ENCODE measurements at places on chromosomes 5 and 9.
A peak's percentile ranks its signal among the peaks of the same experiment; 100 is the strongest.

DNA sequence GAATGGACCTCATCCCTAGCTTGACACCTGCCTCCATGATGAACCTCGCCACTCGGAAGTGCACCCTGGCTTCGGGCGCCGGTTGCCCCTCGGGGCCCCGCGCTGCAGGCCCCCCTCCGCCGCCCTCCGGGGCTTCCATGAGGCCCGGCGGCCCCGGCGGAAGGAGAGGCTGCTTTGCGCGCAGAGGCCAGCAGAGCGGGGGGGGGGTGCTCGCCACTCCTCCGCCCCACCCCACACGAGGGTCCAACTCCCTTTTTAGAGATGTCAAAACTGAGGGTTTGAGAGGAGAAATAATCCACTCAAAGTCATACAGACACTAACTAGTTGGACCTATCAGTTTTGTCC is 7.9 kb downstream of the DUSP1 start:
- DNase-seq, result no peak

GRCh38 chr9:36023260-36024048 is 13.3 kb upstream of the RECK start:
- DNase-seq, result peak; percentile 71

DNA sequence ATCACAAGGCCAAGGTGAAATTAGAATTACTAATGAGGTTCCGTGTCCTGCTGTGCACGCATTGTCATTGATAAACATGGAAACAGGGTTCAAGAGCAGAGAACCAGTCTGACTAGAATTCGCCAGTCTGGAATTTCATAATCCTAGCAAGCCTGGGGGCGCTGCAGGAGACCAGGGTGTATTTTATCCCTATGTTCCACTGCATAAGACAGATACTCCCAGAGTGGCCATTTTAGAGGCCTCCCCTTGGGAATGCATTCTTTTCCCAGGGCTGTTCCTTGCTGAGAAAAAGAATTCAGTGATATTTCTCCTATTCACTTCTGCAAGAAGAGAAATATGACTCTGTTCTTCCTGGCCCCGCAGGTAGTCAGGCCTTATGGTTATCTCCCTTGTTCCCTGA is 1387.7 kb downstream of the MAT2B start:
- DNase-seq, result no peak

DNA sequence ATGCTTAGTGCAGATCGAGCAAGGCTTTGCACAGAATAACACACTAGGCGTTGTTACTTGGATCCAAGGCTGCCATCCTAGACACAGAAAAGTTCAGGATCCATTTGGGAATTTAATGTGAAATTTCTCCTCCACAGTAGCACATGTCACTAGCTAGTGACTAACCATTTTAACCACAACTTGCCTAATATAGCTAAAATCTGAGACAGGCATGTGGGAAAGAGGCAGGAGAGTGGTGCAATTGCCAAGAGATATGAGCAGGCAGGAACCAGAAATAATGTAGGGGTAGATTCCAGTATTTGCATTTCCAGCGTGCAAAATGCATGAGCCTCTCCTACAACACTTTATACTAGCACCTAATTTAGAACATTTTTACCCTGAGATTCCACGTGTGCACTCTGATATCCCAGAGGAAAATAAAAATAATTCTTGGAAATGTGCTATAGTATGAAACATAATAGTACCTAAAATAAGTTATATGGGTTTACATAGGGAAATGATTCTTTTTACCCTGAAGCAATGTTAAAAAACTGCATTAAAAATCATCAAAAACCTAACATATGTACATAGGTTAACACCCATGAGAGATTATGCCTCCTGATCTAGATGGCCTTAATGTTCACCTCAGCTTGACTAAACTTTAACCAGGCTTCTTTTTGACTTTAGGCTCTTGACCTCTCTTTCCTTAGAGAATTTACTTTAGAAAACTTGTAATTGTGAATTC is 1230.6 kb upstream of the NUDT12 start:
- peak; percentile 11 for DNase-seq

DNA sequence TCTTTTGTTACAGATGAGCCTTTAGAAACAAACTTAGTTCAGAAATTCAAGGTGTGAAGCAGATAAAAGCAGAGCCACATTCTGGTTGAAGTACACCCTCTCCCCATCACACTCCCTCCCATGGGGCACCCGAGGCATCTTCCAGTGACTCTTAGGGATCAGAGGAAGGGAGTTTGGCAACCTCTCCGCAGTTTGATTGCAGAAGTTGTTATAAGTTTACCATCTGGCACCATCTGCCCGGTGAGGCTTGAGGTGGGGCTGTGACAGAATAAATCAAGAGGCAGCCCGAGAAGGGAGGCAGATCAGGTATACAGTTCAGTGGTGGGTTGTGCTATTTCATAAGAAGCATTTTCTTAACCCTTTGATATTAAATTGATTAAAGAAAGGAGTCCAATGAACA is 458.6 kb upstream of the CLINT1 start:
- DNase-seq, result no peak

- no peak for DNase-seq
Measured at GRCh38 chr9:102445181-102445747, 549.9 kb upstream of the CYLC2 start.

DNA sequence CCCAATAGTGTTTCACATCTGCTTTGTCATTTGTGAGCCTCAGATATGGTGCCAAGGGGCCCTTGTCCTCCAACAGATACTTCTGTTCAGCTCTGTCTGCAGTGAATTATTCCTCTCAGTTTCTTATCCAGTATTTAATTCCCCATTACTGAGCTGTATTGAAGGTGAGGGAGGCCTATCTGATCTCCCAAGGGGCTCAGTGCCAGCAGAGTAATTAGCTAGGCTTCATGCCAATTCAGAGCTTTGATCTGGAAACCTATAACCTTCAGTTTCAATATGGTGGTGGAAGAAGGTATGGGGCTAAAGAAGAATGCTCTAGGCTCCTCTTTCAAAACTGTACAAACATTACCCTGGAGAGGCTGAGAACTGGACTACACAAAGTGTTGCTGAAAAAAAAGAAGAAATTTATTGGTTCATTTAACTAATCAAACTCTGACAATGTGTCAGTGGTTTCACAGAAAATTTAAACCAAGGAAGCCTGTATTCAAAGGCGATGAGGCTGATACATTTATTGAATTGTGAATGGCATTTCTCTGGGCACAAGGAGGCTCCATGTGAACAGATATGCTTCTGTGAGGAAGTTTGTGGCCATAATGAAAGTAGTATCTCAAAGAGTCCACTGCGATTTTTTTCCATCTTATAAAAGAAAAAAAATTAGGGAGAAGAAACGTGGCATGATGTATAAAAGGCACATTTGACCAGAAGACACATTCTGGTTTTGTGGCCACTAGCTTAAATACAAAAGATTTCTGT is 397.8 kb downstream of the TLE4 start:
- DNase-seq, result no peak

DNA sequence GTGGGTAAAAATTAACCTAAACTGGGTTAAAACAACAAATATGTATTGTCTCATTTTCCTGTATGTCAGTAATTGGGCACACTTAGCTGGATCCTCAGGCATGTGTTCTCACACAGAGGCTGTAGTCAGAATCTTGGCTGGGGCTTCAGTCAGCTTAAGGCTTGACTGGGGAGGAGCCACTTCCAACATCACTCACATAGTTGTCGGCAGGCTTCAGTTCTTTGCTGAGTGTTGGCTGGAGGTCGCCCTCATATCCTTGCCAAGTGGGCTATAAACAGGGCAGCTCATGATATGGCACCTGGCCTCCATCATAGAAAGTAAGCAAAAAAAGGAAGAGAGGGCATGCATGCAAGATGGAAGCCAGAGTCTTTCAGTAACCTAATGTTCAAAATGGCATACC is 173.0 kb downstream of the GIN1 start:
- DNase-seq, result no peak

DNA sequence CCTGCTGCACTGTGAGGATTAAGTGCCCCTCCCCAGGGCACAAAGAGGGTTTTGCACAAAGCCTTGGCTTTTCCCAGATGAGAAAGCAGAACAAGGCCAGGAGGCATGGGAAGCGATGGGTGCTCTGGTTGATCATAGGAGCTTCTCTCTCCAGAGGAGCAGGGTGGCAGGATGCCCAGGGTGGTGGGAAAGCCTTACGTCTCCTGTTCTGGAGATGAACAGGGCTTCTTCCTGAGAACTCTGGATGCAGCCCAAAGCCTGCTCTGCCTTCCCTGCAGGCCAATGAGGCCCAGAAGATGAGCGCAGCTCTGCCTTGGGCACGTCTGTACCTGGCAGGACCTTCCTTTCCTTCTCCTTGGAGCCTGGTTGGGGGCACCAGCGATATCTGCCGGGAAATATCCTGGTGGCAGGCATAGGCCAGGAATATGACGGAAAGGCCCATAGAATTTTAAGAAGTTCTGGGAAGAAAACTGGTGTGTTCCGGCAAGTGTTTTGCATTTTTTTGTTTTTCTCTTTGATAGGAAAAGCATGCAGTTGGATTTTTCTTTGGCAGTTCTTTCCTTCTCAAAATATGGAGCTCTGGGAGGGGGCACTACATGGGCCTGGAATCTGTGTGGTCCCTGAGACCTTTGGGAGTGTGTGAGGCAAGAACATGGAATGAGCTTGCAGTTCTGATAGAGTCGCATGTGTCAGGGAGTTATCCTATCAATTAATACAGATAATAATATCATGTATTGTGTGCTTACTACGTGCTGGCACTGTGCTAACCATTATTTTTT is 253.2 kb upstream of the KLF4 start:
- DNase-seq, result no peak

GRCh38 chr5:4023091-4023752 is 427.6 kb downstream of the IRX1 start:
- DNase-seq, result no peak

DNA sequence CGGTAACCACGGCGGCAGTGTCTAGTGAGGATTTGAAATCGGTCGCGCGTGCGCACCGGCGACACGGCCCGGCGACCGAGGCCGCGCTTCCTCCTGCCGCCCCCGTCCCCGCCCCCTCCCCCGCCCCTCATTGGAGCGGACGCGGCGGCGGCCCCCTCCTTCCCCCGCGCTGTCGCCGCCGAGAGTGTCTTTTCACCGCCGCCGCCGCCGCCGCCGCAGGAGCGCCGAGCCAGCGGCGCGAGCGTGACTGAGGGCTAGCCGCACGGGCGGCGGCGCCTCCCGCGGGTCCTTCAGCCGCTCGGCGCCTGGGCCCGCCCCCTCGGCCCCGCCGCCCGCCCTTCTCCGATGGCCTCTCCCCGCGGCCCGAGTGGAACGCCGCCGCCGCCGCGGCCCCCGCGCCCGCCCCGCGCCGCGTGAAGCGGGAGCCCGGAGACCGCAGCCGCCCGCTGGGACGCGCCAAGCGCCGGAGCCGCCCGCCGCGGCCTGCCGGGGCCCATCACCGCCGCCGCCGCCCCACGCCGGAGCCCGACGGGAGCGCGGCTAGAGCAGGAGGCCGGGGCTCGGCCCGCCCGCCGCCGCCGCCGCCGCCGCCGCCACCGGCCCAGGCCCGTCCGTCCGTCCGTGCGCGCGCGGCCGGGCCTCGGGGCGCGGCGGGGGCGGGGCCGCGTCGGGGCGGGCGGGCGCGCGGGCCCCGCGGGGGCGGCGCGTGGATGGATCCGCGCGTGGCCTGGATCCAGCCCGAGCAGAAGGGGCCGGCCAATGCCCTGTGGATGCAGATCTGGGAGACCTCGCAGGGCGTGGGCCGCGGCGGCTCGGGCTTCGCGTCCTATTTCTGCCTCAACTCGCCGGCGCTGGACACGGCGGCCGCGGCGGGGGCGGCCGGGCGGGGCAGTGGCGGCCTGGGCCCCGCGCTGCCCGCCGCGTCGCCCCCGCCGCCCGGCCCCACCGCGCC is at the start of gene TENT4A:
TENT4A (plus strand) TSS at position 159 of the 952 bp plus-strand sequence; CDS start at position 711, 552 bp downstream.
- no peak for DNase-seq

DNA sequence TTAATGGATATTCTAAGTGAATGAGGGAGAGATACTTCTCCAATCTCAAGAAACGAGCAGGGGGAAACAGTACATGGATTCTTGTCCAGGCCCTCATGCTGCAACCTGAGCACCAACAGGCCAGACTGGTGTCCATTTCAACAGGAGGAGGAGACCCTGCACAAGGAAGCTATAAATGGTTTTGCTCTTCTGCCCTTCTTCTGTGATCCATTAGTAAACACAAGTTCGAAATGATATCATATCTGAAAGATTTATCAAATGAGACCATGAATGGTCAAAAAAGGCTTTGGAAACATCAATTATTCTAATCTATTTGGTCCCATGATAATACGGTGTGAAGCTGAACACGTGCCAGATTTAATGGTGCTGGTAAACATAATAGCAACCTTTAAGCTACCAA is 109.8 kb downstream of the NR6A1 start:
- DNase-seq, result no peak

GRCh38 chr9:116547729-116548426 is 139.2 kb upstream of the TRIM32 start:
- peak; percentile 13 for DNase-seq

GRCh38 chr9:133961226-133962165 is 30.6 kb downstream of the VAV2 start:
- DNase-seq, result no peak

DNA sequence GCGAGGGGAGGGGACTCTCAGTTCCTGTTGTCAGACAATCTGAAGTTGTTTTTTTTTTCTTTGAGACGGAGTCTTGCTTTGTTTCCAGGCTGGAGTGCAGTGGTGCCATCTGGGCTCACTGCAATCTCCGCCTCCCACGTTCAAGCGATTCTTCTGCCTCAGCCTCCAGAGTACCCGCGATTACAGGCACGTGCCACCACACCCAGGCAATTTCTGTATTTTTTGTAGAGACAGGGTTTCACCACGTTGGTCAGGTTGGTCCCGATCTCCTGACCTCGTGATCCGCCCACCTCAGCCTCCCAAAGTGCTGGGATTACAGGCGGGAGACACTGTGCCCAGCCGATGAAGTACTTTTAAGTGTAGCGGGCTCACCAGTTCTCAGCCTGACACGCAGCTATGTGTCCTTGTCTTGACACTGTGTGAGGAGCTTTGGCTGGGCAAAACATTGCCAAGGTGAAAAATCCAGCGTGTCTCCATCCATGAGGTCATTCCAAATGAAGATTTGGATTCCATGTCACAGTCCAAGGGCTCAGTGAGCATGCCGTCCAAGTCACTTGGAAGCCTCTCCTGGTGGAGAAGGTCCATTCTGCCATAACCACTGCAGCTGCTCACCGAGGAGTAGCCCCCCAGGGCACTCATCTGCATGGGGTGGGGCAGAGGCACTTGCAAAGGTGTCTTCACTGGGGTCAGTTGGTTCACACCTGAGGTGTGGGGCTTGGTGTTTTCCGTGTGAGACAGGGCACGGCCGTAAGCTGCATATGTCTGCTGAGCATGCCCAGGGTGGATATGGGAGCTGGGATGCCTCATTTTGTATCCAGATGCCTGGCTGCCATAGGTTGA is 32.0 kb downstream of the OR2V1 start:
- DNase-seq, result no peak

DNA sequence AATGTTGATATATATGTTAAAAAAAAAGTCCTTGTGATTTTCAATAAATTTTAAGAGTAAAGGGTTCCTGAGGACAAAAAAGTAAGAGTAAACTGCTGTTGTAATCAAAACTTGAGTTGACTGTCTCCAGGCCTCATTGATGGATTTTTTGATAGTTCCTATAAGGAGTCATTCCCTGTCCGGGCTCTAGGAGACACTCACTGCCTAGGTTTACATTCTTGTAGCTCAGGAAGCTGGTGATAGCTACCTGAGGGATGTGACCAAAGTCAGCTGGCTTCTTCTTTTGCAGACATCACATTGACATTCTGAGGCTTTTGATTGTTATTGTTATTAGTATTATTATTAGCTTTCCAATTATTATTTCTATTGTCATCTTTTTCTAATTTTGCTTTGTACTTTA is 116.5 kb upstream of the FBXL7 start:
- peak; percentile 24 for DNase-seq

- no peak for DNase-seq
Measured at GRCh38 chr9:109588415-109588814, 90.3 kb upstream of the PTPN3 start.

- peak; percentile 48 for DNase-seq
Measured at GRCh38 chr5:147223948-147224791, 10.7 kb upstream of the STK32A start.
